Activated CD4-positive, CD25-positive, alpha-beta regulatory T cell (primary cell): ENCODE measurements at places on chromosomes 11 and 22.
A peak's percentile ranks its signal among the peaks of the same experiment; 100 is the strongest.

- no peak for DNase-seq
Measured at GRCh38 chr11:63791495-63792167, 21.6 kb upstream of the SPINDOC start.

GRCh38 chr11:125464270-125464662, 31.8 kb downstream of the FEZ1 start:
- no peak for DNase-seq

GRCh38 chr11:123783536-123783935, 22.6 kb downstream of the OR6M1 start:
- DNase-seq = no peak

DNA sequence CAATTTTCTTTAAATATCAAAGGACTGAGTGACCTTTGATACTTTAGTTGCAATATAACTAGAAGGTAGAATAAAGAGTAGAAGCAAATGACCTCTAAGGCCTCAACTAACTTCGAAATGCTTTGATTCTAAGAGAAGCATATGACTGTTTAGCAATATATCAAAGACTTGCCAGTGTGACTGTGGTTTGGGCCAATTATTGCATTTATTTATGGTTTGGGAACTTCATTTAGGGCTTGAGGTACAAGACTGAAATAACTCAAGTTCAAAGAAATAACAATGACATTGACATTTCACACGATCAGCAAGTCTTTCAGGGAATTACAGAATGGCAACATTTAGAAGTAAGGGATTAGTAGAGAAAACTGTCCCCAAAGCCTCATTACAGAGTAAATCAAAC, 709.7 kb upstream of the LRRC4C start:
- no peak for DNase-seq

DNA sequence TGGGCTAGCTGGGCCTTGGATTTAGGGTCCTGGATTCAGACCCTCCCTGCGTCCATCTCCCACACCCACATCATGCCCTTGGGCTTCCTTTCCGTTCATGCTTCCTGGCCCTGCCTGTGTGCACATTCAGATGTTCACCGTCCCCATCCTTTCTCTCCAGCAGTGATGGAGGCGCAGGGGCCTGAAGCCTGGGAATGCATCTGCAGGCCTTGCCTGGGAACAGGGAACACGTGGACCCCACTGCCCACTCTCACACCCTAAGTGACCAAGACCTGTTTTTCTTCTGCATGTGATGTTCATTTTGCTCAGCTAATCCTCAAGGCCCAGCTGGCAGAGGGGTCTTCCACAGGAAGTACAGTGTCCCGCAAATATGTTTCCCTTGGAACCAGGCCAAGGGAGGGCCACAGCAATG, 91.6 kb upstream of the PARVA start:
- no peak for DNase-seq

DNA sequence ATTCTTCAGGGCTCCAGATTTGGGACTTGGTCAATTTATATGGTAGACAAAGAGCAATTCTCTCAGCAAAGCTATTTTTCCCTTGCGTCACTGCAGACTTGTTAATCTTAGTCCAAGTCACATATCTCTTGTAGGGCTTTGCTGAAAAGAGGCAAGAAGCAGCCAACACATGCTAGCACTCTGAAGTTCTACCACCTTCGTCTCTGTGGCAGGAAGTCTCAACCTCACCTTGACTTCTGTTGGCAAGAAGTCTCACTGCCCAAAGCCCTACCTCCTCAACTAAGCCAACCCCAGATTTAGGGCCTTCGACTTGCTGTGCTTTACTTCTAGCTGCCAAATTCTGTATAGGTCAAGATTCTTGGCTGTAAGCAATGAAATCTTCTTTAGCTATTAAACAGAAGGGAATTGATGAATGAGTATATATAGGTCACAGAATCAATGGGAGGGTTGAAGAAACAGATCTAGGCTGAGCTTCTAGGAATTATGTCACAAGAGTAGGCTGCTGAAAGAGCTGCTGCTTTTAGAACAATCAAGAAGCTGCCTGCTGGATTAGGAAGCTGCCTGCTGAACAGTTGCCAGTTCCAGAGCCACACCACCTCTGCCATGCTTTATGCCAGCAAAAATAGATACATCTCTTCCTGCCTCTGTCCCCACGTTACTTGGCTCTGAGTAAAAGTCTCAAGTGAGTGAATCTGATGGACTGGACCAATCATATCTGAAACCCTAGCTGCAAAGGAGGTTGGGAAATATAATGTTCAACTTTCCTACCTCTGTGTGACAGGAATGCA, 17.6 kb upstream of the NCR3LG1 start:
- no peak for DNase-seq

- no peak for DNase-seq
Measured at GRCh38 chr22:28773461-28773867, 969 bp downstream of the CCDC117 start.

GRCh38 chr11:130726234-130727037, 189.8 kb downstream of the SNX19 start:
- DNase-seq = no peak

- no peak for DNase-seq
Measured at GRCh38 chr22:49574205-49574880, 253.3 kb downstream of the BRD1 start.

DNA sequence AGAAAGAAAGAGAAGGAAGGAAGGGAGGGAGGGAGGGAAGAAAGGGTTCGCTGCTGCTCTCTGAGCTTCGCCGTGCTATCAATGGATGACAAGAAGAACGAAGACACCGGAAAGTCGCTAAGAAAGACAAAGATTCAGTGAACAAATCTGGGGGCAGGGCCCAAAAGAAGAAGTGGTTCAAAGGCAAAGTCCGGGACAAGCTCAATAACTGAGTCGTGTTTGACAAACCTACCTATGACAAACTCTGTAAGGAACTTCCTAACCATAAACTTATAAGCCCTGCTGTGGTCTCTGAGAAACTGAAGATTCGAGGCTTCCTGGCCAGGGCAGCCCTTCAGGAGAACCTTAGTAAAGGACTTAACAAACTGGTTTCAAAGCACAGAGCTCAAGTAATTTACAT, 2.9 kb upstream of the TTLL1 start:
- DNase-seq = no peak

DNA sequence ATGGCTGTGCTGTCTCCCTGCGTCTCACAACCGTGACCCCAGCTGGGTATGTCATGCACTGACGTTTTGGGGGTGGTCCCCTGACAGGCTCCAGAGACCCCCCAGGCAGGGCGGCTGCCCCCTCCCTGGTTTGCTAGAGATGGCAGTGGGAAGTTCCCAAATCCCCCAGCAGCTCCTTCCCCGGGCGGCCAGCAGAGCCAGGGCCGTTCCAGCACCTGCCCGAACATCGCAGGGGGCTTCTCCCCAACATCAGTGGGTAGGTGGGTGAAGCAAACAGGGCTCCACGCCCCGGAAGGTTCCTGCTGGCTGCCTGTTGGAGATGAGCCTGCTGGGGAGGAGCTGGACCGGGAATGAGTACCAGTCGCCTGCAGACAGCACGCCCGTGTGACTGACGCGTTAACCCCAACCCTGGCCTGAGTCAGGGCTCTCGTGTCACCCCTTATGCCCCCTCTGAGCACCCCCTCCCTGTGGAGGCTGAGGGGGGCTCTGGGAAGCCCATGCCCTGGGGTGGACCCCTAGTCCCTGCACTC, 45.6 kb downstream of the GRAMD4 start:
- no peak for DNase-seq

DNA sequence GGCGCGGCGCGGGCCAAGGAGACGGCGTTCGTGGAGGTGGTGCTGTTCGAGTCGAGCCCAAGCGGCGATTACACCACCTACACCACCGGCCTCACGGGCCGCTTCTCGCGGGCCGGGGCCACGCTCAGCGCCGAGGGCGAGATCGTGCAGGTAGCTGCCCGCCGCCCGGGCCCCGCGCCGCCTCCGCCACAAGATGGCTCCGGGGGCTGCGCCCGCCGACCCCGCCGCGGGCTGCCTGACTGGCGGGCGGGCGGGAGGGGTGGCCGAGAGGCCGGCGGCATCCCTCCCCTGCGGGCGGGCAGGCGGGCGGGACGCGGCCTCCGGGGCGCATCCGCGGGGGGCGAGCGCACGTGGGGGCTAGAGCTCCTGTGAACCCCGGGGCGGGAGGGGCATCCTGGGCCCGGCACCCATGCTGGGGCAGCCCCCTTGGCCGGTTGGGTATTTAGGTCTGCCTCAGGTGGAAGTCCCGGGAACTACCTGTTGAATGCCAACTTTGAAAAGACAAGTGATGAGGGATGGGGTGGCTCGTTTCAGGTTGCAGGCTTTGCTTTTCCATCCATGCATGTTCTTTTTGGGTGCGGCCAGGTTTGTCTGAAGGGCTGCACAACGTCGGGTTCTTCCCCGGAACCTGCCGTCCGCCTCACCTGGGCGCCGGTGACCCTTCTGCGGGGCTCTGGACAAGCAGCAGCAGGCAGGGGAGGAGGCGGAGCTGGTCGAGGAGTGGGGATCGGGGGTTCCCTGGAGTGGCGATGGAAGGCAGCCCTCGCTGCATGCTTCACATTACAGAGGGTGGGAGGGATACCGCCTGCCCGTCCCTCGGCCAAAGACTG, 760 bp downstream of the ZNRF3 start:
- DNase-seq = no peak

DNA sequence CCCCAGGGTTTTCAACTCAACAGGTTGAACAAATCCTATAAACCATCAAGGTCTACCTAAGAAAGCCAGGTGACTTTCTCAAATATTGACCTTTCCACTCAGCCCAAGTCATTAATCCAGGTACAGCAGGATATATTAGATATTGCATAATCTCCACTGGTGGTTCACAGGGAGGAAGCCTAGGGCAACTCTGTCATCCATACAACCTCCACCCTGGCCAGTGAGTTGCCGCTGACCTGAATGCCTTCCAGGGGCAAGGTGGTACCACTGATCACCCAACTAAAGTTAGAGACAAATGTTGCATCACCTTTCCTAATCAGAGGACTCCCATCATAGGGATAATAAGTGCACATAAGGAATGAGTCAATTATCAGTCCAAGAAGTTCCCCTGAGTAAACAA, 22.9 kb downstream of the GUCD1 start:
- no peak for DNase-seq

- DNase-seq = no peak
Measured at GRCh38 chr11:2526808-2527381, 82.1 kb downstream of the KCNQ1 start.

GRCh38 chr11:1988667-1989317, 8.8 kb downstream of the H19 start:
- no peak for DNase-seq

GRCh38 chr11:115637599-115638241, 133.5 kb upstream of the CADM1 start:
- no peak for DNase-seq

DNA sequence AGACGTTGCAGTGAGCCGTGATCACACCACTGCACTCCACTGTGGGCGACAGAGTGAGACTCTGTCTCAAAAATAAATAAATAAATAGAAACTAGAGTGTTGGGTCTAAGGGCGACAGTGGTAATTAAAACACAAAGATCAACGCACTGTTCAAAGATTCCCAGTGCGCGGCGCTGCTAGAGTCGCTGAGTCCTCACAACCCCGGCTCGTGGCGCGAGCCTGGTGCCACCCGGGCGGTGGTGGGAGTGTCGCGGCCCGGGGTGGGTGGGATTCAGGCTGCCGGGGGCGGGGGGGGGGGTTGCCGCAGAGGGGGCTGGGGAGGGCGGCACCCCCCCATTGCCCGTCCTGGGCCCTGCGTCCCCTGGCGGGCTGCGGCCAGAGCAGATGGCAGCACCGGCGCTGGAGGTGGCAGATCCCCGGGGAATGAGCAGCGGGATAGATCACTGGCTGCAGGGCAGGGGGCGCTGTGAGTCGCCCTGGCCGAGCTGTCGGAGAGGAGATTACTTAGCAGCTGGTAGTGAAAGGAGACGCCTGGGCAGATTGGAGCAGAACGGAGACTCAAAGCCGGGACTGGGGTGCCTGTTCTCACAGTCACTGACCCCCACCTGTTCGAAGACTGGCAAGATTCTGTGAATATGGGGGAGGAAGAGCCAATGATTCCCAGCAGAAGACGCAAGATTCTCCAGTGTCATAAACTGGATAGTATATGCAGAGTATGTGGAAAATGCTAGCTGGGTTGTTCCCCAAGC, 30.2 kb upstream of the APOBEC3A start:
- peak; percentile 29 for DNase-seq

DNA sequence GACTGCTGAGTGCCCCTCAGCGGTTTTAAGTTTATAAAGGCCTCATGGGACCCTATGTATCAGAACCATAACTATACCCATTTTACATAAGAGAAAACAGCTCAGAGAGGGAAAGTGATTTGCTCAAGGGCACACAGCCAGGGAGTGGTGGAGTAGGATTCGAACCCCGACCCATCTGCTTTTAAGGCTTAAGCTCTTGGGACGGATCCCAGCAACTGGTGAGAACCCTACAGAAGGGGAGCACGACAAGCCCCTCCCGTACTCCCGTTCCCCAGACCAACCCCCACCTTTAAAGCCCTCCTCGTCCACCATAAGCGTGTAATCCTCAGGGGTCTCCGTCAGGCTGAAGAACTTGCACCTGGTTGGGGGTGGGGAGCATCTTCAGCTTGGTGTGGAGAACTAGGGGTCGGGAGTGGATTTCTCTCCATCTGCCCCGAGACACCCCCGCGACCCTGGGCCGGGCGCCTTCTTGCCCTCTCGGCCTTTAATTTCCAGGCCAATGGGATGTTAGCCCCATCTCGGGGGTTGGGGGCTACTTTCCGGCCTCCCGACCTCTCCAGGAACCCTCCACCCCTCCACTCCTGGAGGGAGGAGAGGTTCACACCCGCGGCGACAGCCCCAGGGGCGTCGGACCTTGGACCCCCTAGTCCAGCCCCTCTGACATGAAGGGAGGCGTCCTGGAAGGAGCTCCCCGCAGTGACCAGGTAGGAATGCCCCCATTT, 725 bp downstream of the CASTOR1 start:
- no peak for DNase-seq

- DNase-seq = no peak
Measured at GRCh38 chr11:117796456-117796871, 552 bp downstream of the DSCAML1 start.

DNA sequence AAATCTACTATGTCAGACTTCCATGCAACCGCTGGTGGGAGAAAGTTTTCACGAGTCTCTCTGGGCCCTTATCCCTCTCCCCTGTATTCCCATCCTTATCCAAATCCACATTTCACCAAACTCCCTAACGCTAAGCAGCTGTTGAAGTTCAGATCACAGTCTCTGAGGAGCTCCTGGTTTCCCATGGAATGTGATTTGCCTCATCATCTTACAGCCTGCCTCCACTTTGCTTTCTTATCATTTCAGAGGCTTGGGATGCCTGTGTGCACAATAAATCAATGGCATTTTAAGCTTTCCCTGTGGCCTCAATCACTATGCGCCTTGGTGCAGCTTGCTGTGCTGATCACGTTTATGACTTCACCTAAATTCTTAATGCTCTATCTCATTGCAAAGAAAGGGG, 352.4 kb upstream of the FAT3 start:
- DNase-seq = no peak

DNA sequence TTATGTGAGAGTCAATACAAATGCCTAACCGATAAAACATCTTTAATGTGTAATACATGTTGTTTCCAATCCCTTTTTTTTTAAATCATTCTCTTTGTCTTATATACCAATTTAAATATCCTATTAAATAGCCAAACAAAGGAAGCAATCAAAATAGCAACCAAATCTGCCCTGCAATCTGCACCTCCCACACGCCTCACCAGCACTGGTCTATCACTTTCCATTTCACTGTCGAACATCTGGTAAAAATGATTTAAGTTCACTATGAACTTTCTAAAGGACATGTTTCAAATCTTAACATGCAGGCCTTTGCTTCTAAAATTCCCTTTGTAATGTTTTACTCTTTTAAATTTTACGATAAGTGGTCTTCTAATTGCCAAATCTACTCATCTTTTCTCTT, 1305.5 kb upstream of the TENM4 start:
- DNase-seq = no peak
